Erythroblast (primary cell): ENCODE measurements at places on chromosomes 1 and 21.

DNA sequence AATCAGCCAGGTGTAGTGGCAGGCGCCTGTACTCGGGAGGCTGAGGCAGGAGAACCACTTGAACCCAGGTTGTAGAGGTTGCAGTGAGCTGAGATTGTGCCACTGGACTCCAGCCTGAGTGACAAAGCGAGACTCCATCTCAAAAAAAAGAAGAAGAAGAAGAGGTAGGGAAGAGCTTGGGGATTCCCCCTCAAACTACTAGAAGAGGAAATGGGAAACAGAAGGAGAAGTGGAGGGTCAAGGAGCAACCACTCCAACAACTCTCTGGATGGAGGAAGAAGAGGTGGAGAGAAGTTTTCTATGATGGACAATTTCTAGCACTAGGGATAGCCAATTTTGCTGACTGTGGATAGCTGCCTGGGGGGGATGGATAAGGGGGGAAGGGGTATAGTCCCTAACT lies 14.9 kb upstream of the SLAMF9 start:
- DNase-seq = no peak

DNA sequence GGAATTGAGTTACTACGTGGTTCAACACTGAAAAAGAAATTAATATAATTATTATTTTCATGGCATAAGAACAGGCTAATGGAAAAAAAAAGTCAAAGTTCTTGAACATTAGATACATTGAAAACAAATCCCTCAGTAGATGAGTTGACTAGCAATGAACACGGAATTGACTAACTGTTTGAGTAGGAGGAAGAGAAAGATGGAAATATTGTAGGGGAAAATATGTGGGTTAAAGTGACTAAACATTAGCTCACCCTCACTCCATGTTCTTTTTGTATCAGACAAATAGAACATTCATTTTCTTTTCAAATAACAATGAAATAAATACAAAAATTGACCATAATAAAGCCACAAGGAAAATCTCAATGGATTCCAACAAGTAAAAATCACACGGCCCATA lies 84.3 kb downstream of the KCNK2 start:
- no peak for DNase-seq

DNA sequence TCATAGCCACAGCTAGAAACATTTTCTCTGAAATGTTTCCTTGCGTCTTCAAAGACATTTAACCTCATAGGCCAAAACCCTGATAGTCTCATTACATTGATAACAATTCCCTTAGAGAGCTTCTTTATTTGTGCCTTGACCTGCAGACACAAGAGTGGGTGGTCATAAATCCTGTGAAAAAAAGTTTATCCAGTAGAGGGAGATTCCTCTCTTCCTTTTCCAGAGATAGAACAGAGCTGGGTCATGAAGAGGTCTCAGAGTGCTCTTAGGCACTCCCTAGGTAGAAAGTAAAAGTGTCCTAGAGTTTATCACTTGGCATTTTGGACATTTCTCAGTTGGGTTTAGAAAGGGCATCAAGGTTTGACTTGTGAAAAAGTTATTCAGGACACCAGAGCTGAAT lies 426.1 kb downstream of the NUF2 start:
- no peak for DNase-seq

DNA sequence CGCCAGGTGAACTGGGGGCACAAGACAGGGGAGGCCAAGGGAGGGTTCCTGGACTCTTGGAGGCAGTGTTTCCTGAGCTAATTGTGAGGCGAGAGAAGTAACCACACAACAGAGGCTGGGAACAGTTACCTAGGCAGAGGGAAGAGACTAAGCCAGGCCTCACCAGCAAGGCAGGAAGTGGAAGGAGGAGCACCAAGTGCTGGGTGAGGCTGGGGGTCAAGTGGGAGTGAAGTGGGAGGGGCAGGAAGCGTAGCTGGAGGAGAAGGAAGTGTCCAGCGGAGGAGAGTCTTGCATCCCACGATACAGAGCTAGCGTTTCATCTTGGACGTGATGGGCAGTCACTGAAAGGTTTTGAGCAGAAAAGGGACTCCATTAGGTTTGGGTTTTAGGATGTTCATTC lies 48.3 kb upstream of the CAPZB start:
- no peak for DNase-seq

GRCh38 chr21:34189506-34189905 lies 116.1 kb downstream of the MRPS6 start:
- no peak for DNase-seq

DNA sequence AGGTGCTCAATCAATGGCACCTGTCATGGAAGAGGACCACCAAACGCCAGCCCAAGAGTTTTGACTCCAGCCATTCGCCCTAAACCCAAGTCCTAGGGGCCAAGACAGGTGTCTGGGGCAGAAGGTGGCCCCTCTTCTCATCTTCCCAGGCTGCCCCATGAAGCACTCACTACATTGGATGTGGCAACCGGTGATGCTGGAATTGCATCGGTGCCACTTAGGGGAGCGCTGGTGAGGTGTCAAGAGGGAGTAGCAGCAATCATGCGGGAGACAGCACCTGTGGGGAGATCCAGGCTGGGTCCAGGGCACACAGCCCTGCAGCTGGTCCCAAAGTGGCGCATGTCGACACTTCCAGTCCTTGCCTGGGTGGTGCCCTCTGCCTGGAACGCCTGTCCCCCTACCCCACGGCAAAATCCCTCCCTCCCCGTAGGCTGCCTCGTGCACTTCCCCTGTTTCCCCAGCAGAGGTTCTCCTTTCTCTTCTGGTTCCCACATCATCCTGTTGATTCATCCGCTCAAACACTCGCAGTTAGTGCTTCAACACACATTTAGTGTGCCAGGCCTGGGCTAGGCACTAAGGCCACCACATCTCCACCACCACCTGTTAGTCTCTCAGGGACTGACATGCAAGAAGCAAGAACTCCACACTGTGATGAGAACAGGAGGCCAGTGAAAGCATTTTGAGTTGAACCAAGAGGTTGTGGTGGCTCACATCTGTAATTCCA lies 18.5 kb downstream of the PLA2G2D start:
- DNase-seq = peak; percentile 34

DNA sequence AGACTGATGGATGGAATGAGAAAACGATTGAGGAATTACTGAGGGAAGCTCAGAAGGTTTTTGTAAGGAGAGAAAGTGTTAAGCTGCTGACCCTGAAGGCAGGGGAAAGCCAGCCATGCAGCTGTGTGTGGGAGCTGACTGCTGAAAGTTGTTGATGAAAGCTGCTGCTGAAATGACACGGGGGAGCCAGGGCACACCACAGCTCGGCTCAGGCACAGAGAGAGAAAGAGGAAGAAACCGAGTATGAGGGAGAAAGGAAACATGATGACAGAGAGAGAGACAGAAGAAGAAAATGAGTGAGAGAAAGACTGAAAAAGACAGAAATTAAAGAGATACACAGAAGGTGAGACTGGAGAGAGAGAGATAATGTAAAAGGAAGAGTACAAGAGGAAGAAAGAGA lies 115.5 kb downstream of the LRRC53 start:
- DNase-seq = no peak
